Upper lobe of right lung (tissue), 1 donor: ENCODE measurements at places on chromosomes 4 and X. TPM values are rescaled to one million over a fixed set of nuclear protein-coding genes. Genes with fewer than 3 reads are reported as not detected.

DNA sequence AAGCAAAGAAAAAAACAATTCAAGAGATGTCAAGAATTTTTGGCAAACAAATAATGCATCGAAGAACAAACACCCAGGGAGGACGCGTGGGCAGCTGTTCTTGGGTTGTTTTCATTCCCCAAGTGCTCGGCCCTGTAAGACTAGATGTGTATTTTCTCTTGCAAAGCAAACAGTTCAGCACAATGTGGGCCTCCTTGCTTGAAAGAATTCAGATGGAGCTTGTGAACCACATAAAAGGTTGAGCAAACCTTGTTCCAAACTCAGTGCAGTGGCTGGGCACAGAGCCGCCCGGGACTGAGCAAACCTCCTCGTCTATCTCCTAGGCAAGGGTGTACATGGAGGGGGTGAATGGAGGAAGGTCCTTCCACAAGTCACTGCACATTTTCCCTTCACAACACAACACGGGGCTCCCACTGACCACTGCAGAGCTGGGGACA is 82.4 kb downstream of the HTRA3 start:
- no peaks in the 10 kb centered on the region for H3K36me3 ChIP-seq
- H3K27me3 ChIP-seq: no peaks in the 10 kb centered on the region
- H3K27ac ChIP-seq: peak overlapping the region; percentile 49
- H3K4me3 ChIP-seq: no peak overlapping the region
- DNase-seq: peak; percentile 67

DNA sequence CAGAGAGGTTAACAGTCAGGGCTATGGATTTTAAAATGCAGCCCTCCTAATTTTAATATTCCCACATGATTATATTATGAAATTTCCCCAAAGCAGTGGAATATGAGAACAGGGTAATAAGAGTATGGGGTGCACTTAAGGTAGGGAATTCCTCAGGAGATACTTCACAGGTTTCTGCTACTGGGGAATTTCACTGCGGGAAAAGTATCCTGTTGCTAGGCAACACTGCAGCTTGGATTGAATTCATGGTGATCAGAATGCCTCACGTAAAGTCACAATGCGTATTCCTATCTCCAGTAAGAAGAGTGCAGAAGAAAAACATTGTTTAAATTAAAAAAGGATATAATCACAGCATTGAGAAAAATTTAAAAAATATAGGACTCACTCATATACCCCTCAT is 398.1 kb upstream of the RPS6KA3 start:
- H3K4me1 ChIP-seq: no peaks in the 10 kb centered on the region
- no peaks in the 10 kb centered on the region for H3K36me3 ChIP-seq
- H3K4me3 ChIP-seq: no peak overlapping the region
- H3K27me3 ChIP-seq: no peaks in the 10 kb centered on the region
- no peak for DNase-seq

DNA sequence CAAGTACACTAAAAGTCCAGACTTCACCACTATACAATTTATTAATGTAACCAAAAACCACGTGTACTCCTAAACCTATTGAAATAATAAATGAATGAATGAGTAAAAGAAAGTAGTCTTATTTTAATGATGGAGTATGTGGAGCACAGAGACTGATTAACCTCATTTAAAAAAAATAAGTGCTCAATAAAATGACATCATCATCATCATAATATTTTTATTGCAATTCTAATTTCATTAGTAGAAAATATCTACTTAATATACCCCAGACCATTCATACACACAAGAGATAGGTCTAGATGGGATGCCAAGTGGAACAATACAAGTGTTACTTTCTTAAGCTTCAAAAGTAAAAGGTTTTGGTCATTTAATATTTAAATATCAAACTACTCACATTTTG is 133.1 kb downstream of the ASB9 start:
- H3K36me3 ChIP-seq: no peaks in the 10 kb centered on the region
- H3K27me3 ChIP-seq: no peaks in the 10 kb centered on the region
- no peak overlapping the region for H3K4me3 ChIP-seq

Gene ADAM29
- not detected for total RNA-seq

- DNase-seq: no peak
- H3K4me3 ChIP-seq: no peak overlapping the region
- no peaks in the 10 kb centered on the region for H3K27me3 ChIP-seq
- H3K4me1 ChIP-seq: no peaks in the 10 kb centered on the region
- H3K36me3 ChIP-seq: no peaks in the 10 kb centered on the region
- no peak overlapping the region for H3K27ac ChIP-seq
Measured at GRCh38 chrX:71170660-71171059, 26.0 kb downstream of the NLGN3 start.

Gene WAS
- 25.3 TPM for total RNA-seq

Gene EDA
- total RNA-seq: 5.5 TPM

GRCh38 chrX:49799828-49800227 is 29.3 kb upstream of the PAGE4 start:
- H3K27ac ChIP-seq: no peak overlapping the region
- no peaks in the 10 kb centered on the region for H3K27me3 ChIP-seq
- DNase-seq: no peak
- no peak overlapping the region for H3K4me3 ChIP-seq

DNA sequence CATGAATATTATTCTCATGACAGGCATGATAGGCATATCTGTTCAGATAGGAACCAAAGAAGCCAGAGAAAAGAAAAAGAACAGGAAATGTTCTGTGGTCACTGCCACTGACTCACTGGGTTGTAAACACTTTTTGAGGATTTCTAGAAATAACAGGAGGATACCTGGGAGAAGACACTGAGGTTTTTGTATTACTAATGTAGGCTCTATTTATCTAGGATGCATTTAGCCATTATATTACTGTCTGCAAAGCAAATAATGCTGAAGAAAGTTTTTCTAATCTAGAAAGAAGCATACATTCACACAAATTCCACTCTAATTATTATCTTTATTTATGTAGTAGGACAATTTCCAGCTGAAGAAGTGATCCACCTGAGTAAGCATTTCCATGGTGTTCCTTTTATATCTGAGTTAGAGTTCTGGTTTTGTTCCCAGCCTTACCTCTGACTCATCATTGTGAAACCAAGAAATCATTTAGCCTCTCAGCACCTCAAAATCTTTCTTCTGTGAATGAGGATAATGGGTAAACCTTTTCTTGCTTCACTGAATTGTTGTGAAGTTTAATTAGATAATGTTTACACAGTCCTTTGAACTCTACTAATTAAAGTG is 40.2 kb upstream of the EPGN start:
- H3K4me3 ChIP-seq: no peak overlapping the region
- H3K27ac ChIP-seq: no peak overlapping the region
- H3K27me3 ChIP-seq: no peaks in the 10 kb centered on the region
- DNase-seq: no peak

- H3K4me1 ChIP-seq: no peaks in the 10 kb centered on the region
- no peaks in the 10 kb centered on the region for H3K27me3 ChIP-seq
- H3K36me3 ChIP-seq: no peaks in the 10 kb centered on the region
- no peak for DNase-seq
- H3K4me3 ChIP-seq: no peak overlapping the region
Measured at GRCh38 chrX:110407910-110408545, 49.4 kb downstream of the RTL9 start.

- DNase-seq: no peak
- H3K27ac ChIP-seq: no peak overlapping the region
- H3K4me1 ChIP-seq: no peaks in the 10 kb centered on the region
- H3K36me3 ChIP-seq: no peaks in the 10 kb centered on the region
Measured at GRCh38 chr4:114019276-114019968, 40.0 kb upstream of the ARSJ start.

GRCh38 chr4:89136525-89136924 is 25.2 kb downstream of the TIGD2 start:
- DNase-seq: no peak
- H3K27me3 ChIP-seq: no peaks in the 10 kb centered on the region
- H3K4me3 ChIP-seq: no peak overlapping the region
- no peak overlapping the region for H3K27ac ChIP-seq
- no peaks in the 10 kb centered on the region for H3K4me1 ChIP-seq

DNA sequence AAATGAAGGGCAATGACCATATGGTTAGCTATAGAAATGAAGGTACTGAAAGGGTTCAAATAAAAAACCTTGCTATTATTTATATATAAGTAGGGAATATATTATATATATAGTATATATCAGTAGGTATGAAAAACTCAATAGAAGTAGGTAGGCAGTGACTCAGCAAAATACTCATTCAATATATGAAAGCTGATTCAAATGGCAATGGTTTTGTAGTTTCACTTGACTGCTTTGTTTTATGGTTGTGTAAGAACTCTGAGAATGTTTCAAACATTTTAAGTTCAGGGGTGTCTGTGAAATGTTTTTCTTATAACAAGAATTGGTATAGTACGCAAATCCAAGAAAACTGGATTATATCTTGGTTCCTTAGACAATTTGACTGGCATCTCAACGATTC is 4.1 kb downstream of the ZNF280C start:
- no peaks in the 10 kb centered on the region for H3K4me1 ChIP-seq
- H3K27ac ChIP-seq: no peak overlapping the region
- no peak for DNase-seq
- no peak overlapping the region for H3K4me3 ChIP-seq

GRCh38 chrX:115939636-115940160 is 230.8 kb upstream of the AGTR2 start:
- no peak for DNase-seq
- H3K4me1 ChIP-seq: no peaks in the 10 kb centered on the region
- no peak overlapping the region for H3K27ac ChIP-seq
- no peak overlapping the region for H3K4me3 ChIP-seq
- H3K27me3 ChIP-seq: no peaks in the 10 kb centered on the region
- H3K36me3 ChIP-seq: no peaks in the 10 kb centered on the region

Gene STATH
- total RNA-seq: not detected

GRCh38 chrX:130974323-130974722 is 71.3 kb upstream of the ENOX2 start:
- H3K4me1 ChIP-seq: no peaks in the 10 kb centered on the region
- H3K36me3 ChIP-seq: no peaks in the 10 kb centered on the region
- no peak overlapping the region for H3K27ac ChIP-seq
- H3K4me3 ChIP-seq: no peak overlapping the region
- no peak for DNase-seq
- H3K27me3 ChIP-seq: no peaks in the 10 kb centered on the region

Gene ARR3
- total RNA-seq: not detected

GRCh38 chr4:80336582-80336981 is 1.1 kb downstream of the CFAP299 start:
- H3K27ac ChIP-seq: no peak overlapping the region
- H3K36me3 ChIP-seq: no peaks in the 10 kb centered on the region
- H3K4me1 ChIP-seq: peaks cover 6% of the 10 kb centered on the region
- DNase-seq: peak; percentile 51
- peaks cover 5% of the 10 kb centered on the region for H3K27me3 ChIP-seq

GRCh38 chr4:26787461-26788340 is 72.9 kb upstream of the STIM2 start:
- H3K27me3 ChIP-seq: no peaks in the 10 kb centered on the region
- no peak for DNase-seq
- H3K4me1 ChIP-seq: peaks cover 11% of the 10 kb centered on the region

GRCh38 chr4:185254434-185254833 is 45.0 kb downstream of the SNX25 start:
- no peak overlapping the region for H3K27ac ChIP-seq
- H3K27me3 ChIP-seq: no peaks in the 10 kb centered on the region
- H3K36me3 ChIP-seq: no peaks in the 10 kb centered on the region
- H3K4me3 ChIP-seq: no peak overlapping the region
- peaks cover 10% of the 10 kb centered on the region for H3K4me1 ChIP-seq

Gene NAT8L
- 0.46 TPM for total RNA-seq

Gene SOX3
- not detected for total RNA-seq

- no peaks in the 10 kb centered on the region for H3K36me3 ChIP-seq
- H3K27me3 ChIP-seq: no peaks in the 10 kb centered on the region
- H3K27ac ChIP-seq: no peak overlapping the region
Measured at GRCh38 chr4:98514741-98515469, 143.5 kb downstream of the TSPAN5 start.

DNA sequence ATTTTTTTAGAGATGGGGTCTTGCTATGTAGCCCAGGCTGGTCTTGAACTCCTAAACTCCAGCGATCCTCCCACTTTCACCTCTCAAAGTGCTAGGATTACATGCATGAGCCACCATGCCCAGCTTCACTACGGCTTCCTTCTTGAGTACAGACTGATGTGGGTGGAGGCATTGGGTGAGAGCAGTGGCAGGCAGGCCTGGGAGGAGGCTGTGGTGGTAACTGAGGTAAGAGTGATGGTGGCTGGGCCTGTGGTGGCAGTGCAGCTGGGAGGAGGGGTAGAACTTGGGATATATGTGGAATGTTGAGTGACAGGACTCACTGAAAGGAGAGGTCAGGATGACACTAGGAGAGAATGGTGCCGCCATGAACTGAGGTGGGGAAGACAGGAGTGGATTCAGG is 80.9 kb downstream of the MED28 start:
- H3K27me3 ChIP-seq: no peaks in the 10 kb centered on the region
- H3K4me1 ChIP-seq: no peaks in the 10 kb centered on the region
- H3K36me3 ChIP-seq: no peaks in the 10 kb centered on the region
- DNase-seq: no peak
- no peak overlapping the region for H3K27ac ChIP-seq
